ENCODE measurements at places on chromosomes 7 and 10.

DNA sequence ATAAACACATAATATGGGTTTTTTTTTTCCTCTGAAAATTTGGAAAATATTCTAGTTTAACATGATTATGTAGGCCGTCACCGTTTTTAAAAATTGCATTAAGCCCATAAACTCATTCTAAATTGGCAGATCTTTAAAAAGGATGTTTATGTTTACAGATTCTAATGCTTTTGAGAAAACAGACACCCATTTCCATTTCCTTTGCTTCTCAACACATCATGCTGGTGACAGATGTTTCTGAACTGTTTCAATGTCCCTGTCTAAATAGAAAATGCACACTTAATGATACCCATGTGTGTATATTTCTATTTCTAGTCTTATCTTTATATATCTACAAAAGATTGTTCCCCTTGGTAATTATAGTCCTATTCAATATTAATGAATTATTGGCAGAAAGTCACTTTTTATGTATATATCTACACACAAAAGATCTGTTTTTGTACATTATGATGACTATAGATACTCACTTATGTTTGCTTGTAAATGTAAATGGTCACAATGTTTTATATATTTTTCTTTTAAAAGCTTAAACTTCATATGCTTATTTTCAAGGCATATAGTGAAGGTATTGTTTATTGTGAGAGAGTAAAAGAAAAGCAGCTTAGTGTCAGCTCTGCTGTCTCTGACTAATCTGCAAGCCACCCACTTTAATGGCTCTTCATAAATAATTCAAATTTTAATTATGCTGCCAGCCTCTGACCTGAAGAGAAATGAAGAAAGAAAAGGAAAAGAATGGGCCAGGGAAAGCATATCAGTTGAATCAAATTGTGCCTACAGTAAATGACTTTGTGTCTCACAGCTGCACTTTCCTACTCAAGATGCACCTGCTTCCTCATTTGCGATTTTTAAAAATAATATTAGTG is 179.4 kb downstream of the CACNA2D1 start:
- DNase-seq: no peak

DNA sequence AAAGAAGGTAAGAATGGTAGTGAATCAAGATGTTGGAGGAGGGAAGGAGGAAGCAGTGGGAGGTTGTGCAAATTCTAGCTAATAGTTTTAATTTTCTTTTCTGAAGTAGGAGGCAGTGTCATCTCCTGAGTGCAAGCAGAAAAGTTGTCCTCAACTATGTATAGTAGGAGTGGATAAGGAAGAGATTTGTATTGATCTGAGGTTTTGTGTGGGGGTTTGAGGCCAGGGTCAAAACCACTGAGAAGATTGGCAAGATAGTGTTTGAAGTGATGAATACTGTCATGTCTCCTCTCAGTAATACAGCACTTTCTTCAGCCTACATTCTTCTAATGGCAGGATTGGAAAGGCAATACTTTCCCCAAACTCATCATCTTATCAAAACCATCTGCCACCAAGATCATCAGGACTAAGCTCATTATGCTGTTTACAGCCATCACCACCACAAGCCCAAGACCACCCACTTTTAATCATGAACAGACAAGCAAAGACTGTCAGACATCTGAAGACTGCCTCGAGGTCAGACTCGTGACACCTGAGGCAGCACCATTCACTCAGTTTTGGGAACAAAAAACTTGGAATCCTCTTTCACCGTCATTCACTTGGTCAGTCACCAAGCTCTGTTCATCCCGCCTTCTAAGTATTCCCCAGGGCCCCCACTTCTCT is 1.5 kb upstream of the MIOS start:
- no peak for DNase-seq

- no peak for DNase-seq
Observed at GRCh38 chr7:66886152-66886551, 34.9 kb upstream of the TMEM248 start.

DNA sequence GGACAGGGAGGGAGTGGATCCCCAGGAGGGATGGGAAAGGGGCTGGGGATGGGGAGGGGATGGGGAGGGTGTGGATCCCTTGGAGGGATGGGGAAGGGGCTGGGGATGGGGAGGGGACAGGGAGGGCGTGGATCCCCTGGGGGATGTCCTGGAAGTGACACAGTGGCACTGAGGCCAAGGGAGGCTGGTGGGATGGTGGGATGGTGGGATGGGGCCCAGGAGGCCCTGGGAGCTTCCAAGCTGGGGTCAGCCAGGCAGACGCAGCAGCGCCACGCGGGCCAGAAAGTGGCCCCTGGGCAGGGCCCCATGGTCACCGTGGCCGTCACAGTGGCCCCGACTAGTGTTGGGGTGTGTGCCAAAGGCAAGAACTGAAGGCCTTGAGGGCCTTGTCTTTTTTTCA is 67.8 kb downstream of the INPP5A start:
- no peak for DNase-seq

GRCh38 chr7:157865351-157866165 is 528.8 kb downstream of the DNAJB6 start:
- DNase-seq: peak; percentile 78

DNA sequence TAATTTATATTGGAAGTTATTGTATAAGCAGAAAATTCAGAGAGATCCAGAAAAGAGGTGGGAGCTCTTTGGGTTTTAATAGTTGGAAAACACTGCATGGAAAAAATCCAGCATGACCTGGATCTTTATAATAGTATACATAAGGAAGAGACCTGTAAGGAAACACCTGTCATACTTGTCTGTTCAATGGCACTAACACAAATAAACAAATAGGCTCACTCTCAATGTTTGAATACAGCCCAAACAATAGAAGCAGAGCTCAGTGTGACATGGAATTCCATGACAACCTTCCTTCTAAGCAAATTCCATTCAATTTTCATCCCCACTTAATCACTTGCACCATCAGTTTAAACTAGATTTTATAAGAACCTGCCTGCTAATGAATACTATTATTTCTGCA is 31.7 kb downstream of the CISD1 start:
- no peak for DNase-seq

DNA sequence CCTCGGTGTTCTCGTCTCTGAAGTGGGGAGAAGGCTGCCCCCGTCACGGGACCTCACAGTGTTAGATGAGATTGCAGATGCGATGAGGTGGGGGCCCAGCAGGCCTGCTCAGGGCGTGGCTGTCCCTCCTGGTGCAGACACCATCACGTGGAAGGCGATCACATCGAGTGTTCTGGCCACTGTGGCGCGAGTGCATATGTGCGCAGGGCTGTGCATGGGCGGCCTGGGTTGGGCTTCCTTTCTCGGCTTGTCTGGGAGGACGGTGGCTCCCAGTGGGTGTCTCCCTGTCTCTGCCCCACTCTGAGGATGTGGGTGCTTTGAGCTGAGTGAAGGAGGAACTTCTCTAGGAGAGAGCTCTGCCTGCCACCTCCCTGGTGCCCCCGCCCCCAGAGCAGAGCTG is 83.1 kb downstream of the LHPP start:
- no peak for DNase-seq

DNA sequence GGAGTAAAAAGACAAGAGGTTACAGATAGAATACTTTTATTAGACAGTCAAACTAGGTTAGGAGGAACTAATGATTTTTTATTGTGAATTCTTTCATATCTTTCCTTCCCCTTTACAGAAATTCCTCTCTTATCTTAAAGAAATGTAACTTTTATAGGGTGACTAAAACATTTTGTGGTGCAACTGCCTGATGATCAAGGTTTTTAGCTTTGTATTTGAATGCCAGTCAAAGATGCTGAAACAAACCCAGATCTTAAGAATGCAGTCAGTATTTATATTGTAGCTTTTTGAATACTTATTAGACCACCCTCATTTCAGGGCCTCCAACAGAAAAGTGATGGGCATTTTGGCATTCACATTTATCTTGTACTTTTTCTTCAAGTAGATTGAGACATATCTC is 27.4 kb downstream of the TAX1BP1 start:
- no peak for DNase-seq

DNA sequence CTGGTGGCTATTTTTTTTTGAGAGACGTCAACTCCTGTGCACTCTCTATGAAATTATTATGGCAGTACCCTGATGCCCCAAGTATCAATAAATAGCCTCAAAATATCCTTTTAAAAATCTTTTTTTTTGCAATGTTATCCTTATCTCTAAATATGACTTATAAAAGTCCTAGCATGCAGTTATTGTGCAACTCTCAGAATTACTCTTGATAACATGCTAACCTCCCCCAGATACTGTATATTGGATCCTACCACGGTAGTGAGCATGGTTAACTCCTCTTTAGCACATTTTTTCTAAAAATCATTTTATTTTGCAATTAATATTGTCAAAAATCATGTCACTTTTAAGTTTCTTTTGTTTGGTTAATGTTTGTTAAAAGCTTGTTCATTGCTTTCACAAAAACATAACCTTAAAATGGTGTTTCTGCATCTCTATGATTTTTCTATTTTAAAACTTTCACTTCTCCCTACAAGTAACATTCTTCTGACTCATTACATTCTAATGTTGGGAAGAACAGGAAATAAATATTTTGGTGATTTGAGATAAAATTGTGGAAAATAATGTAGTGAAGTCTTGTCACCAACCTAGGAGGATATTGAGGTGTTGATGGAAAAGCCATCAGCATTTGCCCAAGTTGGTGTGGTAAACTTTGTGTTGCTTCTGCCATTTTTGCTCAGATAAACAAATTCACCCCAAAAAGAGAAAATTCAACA is 42.1 kb upstream of the ADRA2A start:
- DNase-seq: no peak

DNA sequence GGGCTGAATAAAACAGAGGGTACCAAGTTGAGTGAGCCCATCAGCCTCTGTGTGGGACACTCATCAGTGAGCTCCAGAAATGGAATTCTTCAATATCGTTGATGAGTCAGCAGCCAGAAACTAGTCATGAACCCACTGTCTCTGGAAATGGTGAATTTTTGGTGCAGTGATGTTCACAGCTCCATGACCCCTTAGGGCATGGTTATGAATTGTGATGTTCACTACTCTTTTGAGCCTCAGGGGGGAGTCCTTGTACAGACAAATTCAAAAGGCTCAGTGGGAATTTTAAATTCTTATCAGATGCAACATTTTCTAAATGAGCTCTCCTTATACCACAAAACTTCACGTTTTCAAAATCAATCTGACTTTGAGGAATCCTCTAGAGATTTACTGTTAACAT is 335.7 kb downstream of the PHTF2 start:
- DNase-seq: peak; percentile 14

DNA sequence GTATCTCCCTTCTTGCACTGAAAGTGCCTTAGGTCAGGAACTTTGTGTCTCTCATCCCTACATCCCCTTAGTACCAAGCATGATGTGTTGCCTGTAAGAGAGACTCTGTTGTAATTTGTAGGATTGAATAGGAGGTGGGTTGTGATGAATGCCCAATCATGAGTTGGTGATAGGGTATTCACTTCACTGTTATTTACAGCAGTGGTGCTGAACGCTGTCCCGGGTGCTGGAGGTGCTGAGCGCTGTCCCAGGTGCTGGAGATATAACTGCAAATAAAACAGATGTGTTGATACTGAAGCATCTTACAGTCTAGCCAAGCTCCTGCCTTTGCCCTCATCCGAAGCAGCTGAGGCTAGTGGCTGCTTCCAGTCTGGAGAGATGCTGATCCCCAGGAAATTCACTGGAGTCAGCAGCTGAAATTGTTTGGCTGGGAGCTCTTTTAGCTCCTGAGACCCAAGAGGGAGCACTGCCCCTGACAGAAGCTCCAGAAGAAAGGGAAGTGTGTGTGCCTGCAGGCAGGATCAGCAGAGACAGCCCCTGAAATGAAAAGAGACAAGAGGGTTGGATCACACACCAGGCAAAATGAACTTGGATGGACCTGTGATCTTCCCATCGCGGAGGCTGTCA is 183.4 kb downstream of the SORCS3 start:
- DNase-seq: no peak

DNA sequence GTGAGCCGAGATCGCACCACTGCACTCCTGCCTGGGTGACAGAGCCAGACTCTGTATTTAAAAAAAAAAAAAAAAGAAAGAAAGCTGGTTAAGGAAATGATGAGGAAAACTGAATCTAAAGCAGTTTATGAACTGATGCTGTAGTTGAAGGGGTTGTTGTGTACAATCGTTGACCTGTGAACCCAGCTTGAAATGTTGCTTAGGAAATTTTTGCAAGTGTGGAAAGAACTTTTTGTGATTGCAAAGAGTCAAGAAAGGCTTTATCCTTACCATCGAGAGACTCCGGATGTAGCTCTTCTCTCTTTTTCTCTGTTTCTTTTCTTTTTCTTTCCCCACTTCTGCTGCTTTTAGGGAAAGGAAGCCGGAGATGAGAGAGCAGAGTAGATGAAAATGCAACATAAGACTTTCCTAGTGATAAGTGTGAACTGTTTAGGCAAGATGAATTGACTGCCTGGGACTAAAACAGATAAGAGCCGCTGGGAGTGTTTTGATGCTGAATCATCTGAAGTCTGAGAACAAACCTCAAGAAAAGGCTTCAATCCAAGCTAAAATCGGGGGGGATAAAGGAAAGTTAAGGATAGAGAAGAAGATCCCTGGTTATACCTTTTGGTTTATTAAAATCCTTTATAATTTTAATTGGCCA is 69.0 kb downstream of the TAF3 start:
- DNase-seq: no peak

GRCh38 chr7:107530751-107531150 is 33.0 kb downstream of the COG5 start:
- no peak for DNase-seq

- DNase-seq: no peak
Observed at GRCh38 chr7:70663680-70664079, 468.3 kb upstream of the GALNT17 start.

GRCh38 chr10:119427263-119427864 is 115.2 kb downstream of the RGS10 start:
- no peak for DNase-seq

DNA sequence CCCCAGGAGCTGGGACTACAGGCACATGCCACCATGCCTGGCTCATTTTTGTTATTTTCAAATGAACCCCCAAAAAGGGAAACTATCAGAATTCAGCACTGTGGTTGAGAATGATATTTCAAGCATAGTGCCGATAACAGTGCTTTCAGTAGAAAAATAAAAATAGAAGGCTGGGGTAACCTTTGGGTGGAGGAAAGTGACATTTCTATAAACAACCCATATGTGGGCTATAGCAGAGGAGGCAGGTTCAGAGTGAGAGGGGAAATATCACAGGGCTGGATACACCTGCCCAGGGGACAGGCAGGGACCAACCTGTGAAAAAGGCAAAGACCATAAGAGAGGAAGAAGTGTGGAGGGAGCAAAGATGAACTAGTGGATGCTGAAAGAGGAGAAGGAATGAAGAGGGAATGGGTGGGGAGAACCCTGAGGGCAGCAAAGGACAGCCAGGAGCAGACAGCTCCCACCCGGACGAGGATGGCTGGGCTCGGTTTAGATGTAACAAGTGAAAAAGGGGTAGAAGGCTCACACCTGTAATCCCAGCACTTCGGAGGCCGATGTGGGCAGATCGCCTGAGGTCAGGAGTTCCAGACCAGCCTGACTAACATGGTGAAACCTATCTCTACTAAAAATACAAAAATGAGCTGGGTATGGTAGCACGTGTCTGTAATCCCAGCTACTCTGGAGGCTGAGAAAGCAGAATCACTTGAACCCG is 56.5 kb downstream of the MAP3K8 start:
- no peak for DNase-seq
